Natural killer cell treated with Interleukin-12 subunit alpha and Interleukin-12 subunit beta and Interleukin-15 and Interleukin-18, amount 100 ng/mL, for 72 hours (primary cell): ENCODE measurements at places on chromosomes 7 and 10.

GRCh38 chr7:148135116-148135515 lies 455.4 kb upstream of the C7orf33 start:
- no peak for DNase-seq

DNA sequence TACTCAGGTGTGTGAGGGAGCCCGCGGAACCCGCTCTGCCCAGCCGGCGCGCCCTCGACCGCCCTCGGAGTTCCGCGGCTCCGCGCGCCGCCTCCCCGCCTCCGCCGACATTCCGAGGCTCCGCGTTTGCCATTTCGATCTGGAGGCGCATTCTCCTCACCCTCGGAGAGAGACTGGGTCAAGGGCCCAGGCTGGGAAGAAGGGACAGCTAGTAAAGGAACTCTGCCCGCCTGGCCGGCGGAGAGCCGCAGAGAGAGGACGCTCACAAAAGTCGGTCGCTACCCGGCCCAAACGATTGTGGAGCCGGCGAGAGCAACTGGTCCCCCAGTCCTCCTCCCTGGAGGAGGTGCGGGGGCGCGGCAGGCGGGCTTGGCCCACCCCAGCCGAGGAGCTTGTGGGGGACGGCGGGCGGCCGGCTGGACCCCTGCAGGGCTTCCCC lies 74.5 kb upstream of the LEP start:
- no peak for DNase-seq

DNA sequence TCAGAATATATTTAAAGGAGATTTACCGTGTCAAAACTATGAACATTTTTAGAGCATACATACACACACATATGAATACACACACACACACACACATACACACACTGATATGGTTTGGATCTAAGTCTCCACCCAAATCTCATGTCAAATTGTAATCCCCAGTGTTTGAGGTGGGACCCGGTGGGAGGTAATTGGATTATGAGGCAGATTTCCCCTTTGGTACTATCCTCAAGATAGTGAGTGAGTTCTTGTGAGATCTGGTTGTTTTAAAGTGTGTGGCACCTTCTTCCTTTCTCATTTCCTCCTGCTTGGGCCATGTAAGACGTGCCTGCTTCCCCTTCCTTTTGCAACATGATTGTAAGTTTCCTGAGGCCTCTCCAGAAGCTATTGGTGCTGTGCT lies 515.0 kb upstream of the ZMIZ1 start:
- DNase-seq, result no peak

DNA sequence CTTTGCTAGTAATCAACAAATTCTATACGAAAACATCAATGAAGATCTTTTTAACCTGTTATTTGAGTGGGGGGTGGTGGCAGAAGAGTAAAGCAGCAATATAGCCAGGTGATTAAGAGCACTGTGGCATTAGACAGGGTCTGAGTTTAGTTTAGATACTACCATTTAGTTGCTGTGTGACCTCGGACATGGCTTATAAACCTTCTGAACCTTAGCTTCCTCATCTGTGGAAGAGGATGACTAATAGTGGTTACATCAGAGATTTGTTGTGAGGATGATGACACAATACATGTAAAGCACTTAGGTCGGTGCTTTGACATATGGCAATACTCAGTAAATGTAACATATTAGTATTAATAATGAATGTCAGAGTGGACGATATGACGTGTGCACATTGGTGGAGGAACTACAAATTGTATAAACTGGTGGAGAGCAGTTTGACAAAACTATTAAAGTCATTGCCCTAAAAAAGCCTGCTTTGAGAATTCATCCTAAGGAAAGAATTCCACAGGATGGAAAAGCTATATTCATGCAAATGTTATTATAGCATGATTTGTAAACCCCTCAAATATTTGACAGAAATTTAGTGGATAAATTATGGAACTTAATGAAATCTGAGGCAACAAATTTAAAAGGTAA lies 24.3 kb downstream of the SPAG6 start:
- no peak for DNase-seq

DNA sequence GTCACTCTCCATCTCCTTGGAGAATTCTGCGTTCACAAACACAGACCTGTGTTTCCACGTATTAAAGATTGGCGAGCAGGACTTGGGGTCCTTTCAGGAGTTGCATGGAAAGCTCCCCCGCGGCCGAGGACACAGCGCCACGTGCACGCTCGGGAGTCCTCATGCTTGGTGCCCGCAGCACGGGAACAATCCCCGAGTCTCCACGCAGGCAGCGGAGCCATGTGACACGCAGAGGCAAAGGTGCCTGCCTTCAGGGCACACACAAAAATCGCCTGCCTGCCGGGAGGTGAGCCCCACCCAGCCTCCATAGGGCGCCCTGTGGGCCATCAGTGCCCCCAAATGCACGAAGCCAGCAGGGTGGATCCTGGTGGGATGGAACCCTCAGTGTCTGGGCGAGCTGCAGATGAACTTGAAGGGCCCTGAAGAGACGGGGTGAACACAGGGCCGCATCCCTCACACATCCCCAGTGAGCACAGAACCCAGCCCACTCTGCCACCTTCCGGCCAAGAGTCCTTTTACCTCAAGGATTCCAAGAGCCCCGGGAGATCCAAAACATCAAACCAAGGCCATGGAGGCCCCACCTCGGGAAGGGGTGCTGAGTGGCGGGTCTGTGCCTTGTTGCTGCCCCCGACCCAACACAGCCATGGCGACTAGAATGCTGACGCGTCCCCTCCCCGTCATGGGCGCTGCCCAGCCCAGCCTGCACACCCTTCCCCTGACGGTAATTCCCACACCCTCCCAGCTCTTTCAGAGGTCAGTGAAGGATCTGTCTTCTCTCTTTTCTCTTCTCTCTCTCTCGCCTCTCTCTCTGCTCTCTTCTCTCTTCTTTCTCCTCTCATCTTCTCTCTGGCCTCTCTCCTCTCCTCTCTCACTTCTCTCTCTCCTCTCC lies 55.9 kb downstream of the CFAP46 start:
- peak; percentile 52 for DNase-seq

DNA sequence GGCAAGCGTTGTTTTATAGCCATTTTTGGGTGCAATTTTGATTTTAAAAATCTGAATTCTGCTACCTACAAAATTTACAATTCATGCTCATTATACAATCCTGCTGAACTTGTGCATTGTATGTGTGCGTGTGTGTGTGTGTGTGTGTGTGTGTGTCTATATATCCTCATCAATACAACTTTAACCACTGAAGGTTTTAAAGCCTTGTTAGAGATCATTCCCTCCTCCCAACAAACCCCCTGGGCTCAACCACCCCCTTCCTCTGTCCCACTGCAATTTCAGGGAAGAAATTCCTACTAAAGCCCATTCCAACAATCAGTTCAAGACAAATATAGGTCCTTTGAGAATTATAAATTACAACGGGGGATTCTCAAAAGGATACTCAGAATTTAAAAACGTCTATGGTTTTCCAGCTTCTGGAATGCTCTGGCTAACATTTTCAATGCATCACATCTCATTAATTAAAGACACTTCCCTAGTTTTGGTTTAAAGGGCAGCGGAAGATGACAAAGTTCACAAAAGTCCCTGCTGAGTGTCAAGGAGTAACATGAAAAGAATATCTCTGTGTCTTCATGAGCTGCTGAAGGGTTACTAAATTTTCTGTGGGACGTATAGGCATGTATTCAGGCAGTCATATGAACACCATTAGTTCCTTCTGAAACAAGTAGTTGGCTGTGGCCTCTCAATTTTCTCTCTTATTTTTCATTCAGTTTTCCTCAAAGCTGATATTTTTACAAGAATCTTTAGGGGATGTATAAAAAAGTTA lies 889 bp upstream of the SEMA3A start:
- no peak for DNase-seq

GRCh38 chr7:12594122-12594897 lies 23.8 kb downstream of the SCIN start:
- no peak for DNase-seq

GRCh38 chr10:35347121-35347562 lies 10.8 kb downstream of the CCNY start:
- DNase-seq, result no peak
